Stimulated activated CD4-positive, alpha-beta T cell treated with anti-CD3 and anti-CD28 coated beads, Interleukin-1b, Interleukin-23, amount 100 ng/mL, for 24 hours (primary cell): ENCODE measurements at places on chromosomes 3 and 15.

DNA sequence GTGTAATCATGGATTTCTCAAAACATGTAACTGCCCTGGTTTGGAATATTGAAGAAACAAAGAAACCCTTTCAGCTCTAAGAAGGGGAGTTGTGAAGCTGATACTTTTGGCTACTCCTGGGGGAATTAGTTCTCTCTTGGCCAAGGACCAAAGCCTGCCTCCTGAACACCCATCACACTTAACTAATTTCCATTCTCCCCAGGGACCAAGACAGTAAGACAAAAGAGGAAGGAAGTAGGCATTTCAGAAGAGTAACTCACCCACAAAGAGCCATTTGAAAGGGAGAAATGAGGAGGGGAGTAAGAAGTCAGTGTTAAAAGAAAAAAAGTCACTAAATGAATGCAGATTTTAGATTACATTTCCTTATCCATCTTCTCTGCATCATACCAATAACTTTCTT, 328.0 kb upstream of the SOX2 start:
- no peak for DNase-seq

- peak; percentile 50 for DNase-seq
Measured at GRCh38 chr3:184354121-184354728, 7.2 kb downstream of the CLCN2 start.

DNA sequence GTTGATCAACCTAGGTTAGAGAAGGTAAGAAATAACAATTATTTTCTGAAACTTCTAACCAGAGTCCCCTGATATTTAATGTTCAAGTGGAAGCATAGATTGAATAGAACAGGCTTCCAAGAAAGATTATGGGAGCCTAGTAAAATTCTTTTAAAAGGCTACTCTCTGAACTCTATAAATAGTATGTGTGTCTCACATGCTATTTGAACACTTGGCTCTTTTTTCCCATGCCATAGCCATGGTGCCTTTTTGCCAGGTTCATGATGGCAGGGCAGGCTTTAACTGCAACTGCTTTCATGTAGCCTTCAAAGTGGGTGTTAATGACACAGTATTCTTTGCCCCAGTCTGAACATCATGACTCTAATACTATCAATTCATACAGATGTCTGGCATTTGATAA, 22.9 kb upstream of the STRIT1 start:
- no peak for DNase-seq

DNA sequence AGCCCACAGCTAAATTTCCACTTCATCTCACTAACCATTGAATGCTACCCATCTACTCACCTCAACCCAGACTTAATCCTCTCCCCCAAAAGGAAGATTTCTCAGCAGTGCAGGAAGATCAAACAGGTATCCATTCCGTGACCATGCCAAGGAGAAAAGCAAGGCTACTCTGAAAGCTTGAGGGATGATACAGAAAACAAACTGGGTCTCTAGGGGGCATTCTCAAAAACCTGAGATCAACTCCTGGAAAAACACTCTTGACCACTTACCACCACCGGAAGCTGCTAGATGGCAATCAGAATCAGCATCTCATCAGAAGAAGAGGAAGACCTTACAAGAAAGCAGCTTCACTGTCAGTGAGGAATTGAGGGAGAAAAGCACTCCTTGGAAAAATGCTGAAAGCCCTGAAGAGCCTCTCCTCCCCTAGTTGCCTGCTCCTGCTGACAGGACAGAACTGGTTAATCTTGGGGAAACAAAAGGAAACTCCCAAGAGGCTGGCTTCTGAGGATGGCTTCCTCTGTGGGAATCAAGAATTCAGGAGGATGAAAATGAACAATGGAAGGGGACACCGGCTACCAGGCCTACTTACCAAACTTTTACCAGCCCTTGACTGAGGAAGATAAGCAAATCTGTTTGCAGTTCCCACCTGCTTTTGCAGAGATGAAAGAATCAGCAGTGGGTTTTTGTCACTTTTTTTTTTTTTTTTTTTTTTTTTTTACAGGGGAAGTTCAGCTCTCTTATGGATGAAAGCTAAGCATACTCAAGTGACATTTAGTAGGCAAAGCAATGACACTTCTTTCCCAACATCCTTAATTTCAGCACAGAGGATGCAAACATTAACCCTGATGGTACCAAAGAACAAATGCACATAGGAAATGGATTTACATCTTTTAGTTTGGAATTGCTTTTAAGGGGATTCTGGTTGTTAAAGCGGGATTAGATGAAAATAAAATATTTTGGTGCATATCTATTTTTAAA, at the start of gene ATP8B4:
TSS of gene ATP8B4 (minus strand) at position 171 of the 978 bp plus-strand sequence. CDS start 12,267 bp downstream, outside the sequence.
- no peak for DNase-seq

GRCh38 chr3:10380906-10381305, 60.0 kb upstream of the SEC13 start:
- no peak for DNase-seq

DNA sequence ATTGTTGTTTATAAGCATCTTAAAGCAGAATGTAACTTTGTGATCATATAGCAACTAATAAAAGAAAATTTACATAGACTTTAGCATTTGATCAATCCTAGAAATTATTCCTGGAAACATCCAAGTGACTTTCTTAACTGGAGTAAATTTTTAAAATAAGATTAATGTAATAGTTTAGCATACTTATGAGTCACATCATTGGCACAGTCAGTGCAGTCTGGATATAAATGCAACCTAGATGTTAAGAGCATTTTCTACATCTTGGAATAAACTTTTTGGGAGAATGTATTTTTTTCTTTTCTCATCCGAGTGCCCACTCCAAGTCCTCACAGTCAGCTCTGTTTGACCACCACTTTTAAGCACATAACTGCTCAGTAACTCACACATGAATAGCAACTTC, 324.6 kb upstream of the PLSCR5 start:
- no peak for DNase-seq

DNA sequence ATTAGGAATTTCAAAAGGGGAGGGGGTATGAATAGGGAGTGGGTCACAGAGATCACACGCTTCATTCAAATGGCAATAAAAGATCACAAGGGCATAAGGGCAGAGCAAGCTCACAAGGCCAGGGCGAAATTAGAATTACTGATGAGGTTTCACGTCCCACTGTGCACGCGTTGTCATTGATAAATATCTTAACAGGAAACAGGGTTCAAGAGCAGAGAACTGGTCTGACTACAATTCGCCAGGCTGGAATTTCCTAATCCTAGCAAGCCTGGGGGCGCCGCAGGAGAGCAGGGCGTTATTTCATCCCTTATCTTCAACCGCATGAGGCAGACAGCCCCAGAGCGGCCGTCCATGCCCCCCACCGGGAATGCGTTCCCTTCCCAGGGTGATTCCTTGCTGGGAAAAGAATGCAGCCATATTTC, 18.1 kb upstream of the SMCO1 start:
- no peak for DNase-seq

DNA sequence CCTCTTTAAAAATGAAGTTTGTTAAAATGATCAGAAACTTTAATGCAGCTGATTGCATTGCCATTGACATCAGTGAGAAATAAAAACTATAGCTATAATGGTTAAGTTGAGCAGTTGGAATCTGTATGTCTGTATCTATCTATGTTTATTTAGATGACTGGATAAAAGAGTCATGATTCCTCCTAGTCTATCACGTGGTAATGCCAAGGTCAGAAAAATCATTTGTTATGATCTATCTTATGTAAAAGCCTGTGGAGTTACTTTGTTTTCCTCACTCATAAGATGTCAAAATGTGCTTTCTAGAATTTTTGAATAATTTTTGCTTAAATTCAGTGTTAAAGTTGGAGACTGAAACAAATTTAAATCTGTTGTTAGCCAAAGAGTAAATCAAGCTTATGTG, 63.3 kb downstream of the MBNL1 start:
- no peak for DNase-seq

GRCh38 chr15:101017093-101017754, 98.1 kb downstream of the LRRK1 start:
- DNase-seq: no peak

DNA sequence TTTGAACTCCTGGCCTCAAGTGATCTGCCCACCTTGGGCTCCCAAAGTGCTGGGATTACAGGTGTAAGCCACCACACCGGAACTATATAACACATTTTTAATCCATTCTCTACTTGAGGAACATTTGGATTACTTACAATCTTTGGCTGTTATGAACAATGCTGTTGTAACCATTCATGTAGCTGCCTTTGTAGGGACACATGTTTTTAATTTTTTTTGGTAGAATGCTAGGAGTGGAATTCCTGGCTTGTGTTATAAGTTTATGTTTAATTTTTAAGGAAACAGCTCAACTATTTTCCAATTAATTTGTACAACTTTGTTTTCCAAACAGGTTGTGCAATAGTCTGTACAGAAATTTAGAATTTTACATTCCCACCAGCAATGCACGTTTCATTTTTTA, 51.7 kb downstream of the GPR149 start:
- DNase-seq: no peak

- DNase-seq: no peak
Measured at GRCh38 chr3:188185717-188186251, 31.8 kb downstream of the LPP start.

GRCh38 chr15:80660119-80660518, 35.0 kb upstream of the ABHD17C start:
- DNase-seq: no peak

DNA sequence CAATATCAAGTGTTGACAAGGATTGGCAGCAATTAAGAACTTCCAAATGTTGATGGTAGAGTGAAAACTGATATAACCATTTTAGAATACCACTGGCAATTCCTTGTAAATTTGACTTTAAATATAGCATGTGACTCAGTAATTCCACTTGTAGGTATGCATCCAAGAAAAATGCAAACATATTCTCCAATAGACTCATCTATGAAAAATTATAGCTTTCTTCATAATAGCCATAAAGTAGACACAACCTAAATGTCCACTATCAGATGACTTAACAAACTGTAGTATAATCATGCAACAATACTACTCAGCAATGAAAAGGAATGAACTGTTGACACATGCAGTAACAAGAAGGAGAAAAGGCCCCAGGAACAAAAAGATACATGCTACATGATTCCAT, 988.1 kb downstream of the FHIT start:
- no peak for DNase-seq

- peak; percentile 34 for DNase-seq
Measured at GRCh38 chr3:3799173-3800079, at the start of gene LRRN1. TSS of gene LRRN1 (plus strand) at chr3:3799431. CDS start at chr3:3844642, 45,211 bp downstream.

DNA sequence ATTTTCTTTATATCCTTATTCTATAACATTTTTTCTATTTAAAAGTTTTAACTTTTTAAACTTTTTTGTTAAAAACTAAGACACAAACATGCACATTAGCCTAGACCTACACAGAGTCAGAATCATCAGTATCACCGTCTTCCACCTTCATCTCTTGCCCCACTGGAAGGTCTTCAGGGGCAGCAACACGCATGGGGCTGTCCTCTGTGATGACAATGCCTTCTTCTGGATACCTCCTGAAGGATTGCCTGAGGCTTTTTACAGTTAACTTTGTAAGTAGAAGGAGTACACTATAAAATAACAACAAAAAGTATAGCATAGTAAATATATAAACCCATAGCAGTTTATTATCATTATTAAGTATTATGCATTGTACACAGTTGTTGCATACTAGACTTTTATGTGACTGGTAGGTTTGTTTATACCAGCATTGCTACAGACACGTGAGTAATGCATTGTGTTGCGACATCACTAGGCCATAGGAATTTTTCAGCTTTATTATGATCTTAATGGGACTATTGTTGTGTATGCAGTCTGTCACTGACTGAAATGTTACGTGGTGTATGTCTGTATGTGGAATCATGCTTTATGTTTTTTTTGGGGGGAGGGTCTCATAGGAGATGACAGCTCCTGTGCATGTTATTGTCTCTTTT, 18.2 kb downstream of the ATP1B3 start:
- DNase-seq: no peak

DNA sequence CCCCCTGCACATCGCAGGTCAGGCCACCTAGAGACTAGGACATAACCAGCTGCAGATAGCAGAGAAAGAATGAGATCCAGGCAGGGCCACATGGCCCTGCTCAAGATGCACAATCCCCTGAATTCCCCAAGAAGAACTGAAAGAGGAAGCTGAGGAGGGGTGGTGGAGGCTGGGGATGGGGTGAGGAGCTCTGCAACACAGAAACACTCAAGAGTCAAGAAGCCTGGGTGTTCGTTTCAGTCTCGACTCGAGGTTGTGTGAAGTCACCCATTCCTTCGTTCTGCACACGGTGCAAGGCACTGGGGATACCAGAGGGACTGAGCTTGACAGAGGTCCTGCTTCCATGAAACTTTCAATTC, 62.0 kb downstream of the TLE3 start:
- no peak for DNase-seq

- no peak for DNase-seq
Measured at GRCh38 chr15:90862964-90863778, 5.2 kb upstream of the FURIN start.

DNA sequence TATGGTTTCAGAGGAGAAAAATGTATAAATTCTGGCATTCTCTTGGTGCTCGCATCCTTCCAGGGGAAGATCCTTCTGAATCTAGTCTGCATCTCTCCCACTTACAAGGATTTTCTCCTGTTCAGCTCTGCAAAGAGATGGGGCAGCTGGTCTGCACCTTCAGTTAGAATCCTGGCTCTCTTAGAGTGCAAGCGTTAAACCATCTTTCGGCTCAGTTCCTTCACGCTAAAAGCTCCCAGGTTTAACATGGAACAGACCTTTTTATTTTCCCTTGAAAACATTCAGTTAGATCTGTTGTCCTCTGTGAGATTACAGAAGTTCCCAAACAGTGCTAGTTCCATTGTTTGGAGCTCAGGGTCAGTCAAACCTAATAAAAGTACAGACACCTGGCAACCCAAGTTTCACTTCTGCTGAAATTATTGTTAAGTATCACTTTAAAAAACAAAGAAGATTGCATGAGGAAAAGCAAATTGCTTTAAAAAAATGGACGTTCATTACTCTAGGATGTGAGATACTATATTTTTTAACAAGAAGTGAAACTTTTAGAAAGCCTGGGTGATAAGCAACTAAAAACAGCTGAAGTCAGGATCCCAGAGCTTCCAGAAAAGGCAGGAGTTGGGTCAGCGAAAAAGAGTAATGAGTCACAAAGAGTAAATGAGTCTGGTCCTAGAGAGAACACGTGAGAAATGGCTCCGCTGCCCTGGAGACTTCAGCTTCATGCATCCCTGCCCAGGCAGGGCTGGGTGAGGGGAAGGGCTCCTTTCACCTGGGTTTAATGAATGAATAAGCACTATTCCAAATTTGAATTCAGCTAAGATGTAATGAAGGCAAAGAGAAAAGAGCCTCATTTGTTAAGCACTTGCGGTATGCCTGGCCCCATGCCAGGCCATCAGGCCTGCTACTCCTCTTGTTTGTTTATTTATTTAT, 63.3 kb downstream of the ABTB1 start:
- no peak for DNase-seq

- no peak for DNase-seq
Measured at GRCh38 chr15:52745326-52746161, 44.6 kb downstream of the ONECUT1 start.

DNA sequence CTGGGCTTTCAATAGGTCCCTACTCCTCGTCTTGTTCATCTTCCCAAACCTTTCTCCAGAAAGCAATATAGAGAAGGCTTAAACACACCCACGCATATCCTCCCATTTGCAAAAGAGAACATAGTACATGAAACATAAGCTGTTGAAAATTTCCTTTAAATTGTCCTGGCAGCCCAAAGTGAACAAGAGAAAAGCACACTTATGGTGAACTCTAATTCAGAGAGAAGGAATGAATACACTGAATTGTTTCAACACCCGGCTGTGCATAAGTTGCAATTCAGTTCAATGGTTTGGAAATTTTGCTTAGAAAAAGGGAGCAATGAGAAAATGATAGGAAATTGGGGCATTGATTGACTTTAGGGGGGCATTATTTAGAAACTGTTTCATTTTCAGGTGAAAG, 202.6 kb downstream of the TIGIT start:
- DNase-seq: no peak

- DNase-seq: no peak
Measured at GRCh38 chr3:194468086-194468485, 18.7 kb downstream of the ATP13A3 start.

- DNase-seq: no peak
Measured at GRCh38 chr3:40169983-40170382, 139.5 kb upstream of the EIF1B start.
